ENCODE measurements at places on chromosomes 3 and 15.
A peak's percentile ranks its signal among the peaks of the same experiment; 100 is the strongest.

GRCh38 chr3:113141543-113141942 lies 69.8 kb upstream of the BOC start:
- no peak for DNase-seq

- no peak for DNase-seq
Measured at GRCh38 chr15:39589193-39589814, 8.4 kb downstream of the THBS1 start.

DNA sequence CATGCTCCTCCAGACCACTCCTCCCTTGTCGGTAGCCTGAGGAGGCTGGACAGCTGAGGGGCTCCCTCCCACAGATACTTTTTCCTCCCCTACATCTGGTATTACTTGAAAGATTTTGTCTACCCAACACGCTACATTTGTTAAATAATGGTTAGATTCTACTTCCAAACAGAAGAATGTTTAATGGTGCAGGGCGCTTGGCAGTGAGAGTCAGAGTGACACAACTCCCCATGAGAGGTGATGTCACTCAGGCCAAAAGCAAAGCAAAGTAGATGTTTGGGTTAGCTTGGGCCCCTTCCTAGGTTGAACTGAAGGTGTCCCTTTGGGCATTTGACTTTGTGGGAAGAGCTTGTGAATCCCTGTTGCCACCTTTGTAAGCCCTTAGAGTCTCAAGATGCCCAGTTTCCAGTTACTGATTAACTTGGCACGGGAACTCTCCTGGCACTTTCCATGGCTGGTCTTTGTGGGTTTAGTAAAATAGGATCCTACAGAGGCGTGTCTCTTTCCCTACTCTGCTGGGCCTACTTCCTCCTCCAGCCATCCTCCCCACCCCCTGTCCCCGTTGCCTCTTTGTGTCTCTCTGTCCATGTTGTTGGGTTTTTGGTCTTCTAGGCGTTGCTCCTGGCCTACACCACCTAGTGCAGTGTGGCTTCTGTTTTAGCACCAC lies 5.6 kb downstream of the LIMD1 start:
- no peak for DNase-seq

- DNase-seq = no peak
Measured at GRCh38 chr3:40961104-40961857, 238.0 kb upstream of the CTNNB1 start.

- no peak for DNase-seq
Measured at GRCh38 chr3:118181274-118181673, 853.4 kb downstream of the IGSF11 start.

DNA sequence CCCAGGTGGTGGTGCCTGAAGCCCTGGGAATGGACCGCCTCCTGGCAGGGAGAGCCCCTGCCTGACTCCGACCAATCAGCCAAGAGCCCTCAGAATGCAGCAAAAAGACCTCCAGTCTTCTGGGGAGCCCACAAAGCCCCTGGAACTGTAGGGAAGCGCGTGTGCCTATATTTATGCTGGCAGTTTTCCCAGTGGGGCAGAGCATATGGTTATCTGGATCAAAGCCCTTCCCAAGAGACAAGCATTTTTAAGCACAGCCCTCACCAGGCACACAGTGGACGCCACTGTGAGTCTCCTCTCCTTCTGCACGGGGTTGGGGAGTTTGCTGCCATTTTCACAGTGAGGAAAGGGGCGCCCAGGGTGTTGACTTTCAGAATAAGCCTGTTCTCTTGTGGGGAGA lies 80.9 kb upstream of the RPL32 start:
- DNase-seq = no peak

- DNase-seq = no peak
Measured at GRCh38 chr3:175233957-175234940, 375.1 kb downstream of the NAALADL2 start.

DNA sequence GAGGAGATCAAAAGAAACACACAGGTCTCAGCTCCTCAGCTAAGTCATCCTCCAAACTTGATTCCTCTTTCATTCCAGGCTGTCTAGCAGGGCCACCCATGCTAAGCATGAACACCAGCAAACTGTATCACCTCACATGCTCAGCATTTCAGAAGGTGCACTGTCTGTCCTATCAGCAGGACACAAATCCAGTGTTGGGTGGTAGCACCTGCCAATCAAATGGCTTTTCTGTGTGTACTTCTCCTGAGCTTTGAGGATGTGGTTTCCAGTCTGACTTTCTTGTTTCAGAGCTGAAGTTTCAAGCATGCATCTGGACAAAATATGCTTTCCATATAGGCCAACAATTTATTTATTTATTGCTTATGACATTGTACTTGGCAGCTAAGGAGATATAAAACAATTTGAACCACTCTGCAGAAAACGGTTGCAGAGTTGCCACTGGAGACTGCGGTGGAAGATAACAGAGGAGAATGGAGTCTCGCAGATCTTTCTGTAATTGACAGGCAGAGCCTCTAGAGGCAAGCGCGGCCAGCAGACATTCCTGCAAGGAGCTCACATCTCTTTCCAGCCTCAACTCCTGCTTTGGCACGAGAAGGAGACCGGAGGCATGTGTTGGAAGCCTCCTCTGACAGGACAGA lies 167.1 kb upstream of the WNT5A start:
- DNase-seq = no peak

DNA sequence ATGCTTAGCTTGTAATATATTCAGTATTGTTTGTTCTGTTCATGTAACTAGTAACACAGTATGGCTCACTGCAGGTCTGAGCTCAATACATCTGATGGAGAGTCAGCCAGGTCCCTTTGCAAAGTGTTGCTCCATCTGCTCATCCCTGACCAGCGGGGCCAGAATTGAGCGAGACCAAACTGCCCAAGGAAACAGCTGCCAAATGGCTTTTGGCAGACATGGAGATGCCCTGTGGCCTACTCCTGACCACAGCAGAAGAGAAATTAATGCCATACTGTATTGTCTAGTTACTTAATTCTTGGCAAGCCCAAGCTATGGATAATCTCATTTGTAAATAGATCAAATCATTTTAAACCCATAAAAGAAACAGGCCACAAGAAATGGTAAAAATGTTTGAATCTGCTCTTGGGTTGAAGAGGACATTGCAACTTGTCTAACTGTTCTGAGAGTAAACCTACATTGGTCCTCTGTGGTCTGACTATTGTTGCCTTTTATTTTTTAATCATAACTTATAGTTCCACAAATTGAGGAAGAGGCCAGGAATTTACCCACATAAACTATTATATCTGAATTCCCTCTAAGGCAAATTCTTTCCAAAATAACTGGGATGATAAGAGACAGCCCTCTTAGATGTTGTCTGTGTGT lies 209.5 kb downstream of the EBLN2 start:
- DNase-seq = no peak

DNA sequence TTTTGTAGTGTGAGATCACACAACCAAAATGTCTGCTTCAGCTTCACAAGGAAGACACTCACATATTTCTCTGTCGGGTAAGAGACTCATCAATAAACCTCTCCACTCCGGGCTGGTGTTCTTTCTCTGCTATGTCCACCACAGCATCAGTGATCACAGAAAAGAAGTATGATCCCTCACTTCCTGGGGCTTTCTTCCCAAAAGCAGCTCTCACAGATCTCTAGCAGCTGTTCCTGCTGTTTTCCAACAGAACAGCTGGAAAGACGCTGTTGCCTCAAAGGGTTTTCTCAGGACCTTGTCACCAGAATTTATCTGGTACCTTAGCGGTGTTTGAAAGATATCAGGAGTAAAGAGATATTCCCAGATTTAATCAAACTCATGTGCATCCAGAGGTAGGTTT lies 46.4 kb downstream of the GATM start:
- DNase-seq = no peak

DNA sequence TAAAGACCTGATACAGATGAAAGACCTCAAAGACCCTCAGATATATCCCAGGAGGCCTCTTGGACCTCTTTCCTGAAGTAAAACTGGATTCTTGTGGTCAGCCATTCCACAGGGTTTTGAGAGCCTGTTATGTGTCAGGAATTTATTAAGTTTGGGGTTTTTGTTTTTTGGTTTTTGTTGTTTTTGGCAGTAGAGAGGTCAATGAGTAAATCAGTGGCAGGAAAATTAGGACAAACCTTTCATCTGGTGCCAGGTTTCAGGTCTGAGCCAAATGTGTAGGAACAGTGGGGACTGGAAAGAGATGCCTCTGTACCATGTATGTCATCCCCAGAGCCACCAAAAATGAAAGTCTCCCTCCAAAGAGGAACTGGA lies 520.4 kb upstream of the MDFIC2 start:
- no peak for DNase-seq

GRCh38 chr15:31871166-31871886 lies 159.0 kb upstream of the CHRNA7 start:
- no peak for DNase-seq

DNA sequence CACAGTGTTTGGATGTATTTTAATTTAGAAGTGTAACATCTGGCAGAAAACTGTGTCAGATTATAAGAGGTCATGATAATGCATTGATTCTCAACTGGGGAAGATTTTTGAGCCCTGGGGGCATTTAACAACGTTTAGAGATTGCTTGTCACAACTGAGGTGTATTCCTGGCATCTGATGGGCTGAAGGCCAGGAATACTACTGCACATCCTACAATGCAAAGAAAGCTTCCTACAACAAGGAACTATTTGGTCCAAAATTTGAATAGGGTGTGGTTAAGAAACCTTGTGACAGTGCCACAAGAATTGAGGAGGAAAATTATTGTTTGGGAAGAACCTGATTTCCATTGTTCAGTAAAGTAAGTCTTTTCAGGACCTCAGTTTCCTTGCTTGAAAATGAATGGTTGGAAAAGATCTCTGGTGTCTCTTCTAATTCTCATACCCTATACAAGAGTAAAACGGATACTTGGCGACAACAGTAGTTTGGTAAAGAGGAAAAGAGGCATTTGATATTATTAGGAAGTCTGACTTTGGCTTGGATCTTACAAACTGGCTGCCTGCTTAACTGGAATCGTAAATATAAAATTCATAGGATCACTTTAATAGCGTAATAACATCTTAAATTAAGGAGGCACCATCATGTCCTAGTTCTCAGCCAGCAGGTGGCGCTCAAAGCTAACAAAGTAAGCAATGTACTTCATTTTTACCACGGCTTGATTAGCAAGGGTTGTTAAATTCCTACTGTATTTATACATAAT lies 4.3 kb downstream of the DAZL start:
- peak; percentile 79 for DNase-seq

DNA sequence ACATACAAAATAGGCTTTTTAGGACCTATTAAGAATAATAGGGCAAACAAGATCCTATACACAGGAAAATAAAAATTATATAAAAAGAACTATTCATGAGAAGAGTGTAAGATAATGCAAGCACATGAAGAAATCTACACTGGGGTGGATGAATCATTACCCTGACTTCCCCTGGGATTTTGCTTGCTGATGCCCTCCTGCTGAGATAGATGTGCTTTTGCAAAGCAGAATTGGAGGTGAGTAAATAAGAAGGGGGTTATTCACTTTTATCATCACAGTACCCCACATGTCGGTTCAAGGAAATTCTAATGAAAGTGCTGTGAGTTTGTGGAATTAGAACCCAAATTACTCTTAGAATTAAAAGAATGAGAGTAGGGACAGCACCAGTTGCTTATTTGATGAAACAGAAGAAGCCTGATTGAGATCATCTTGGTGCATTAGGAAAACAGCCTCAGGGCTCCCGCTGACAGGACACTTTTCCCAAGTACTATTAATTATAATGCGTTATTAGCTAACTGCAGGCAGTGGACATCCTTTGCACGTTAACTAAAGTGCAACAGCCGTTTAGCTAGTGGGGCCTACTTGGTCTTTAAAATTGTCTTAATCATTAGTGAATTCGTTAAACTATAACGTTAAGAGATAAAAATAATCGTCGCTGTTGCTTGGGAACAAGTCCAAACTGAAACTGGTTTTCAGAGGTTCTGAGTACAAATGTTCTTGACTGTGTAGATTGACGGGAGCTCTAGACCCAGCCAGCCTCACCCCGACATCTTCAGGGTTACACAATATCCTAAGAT lies 48.4 kb downstream of the SLC2A2 start:
- no peak for DNase-seq

GRCh38 chr15:58517682-58518525 lies 86.1 kb downstream of the LIPC start:
- DNase-seq = no peak

DNA sequence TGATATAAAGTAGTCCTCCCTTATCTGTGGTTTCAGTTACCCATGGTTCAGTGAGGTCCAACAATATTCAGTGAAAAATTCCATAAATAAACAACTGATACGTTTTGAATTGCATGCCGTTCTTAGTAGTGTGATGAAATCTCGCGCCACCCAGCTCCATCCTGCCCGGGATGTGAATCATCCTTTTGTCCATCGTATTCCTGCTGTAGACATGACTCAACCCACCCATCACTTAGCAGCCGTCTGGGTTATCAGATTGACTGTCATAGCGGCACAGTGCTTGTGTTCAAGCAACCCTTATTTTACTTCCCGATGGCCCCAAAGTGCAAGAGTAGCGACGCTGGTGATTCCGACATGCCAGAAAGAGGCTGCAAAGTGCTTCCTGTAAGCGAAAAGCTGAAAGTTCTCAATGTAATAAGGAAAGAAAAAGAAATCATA lies 48.0 kb upstream of the MEX3B start:
- no peak for DNase-seq

DNA sequence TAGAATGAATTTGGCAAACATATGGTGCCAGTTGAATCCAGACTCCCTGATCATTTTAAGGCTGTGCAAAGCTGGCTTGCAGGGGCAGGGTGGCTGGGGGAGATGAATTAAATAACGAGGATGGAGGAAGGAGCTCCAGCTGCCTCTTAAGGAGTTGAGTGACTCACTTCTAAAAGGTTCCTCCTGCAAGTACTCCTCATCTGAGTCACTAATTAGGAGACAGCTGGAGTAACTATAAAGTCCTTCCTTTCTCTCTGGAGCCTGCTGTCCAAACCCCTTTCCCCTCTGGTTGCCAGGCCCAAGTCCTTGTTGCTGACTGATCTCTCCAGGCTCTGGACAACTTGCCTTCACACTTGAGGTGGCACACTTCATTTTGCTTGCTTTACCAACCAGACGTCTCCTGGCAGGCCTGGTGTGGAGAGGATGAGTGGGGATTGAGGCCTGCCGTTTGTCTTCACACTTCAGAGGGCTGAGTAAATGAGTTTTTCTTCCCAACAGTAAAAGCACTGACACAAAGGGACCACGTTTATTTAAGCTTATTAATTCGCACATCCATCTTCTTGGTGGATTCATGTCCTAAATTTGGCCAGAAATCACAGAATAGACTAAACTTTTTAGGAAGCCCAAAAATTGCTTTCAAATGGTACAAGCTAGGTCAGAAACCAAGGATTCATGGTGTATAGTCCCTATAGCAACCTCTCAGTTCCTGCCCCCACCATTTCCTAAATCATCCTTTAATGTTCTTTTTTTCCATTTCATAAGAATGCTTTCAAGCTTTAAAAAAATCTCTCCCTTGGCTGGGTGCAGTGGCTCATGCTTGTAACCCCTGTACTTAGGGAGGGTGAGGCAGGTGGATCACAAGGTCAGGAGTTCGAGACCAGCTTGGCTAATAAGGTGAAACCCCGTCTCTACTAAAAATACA lies 90.5 kb upstream of the MYRIP start:
- DNase-seq = no peak
